CD4-positive, alpha-beta T cell treated with Interleukin-2 at 100 ng/mL for 4 hours (primary cell): ENCODE measurements at places on chromosomes 12 and 14.

DNA sequence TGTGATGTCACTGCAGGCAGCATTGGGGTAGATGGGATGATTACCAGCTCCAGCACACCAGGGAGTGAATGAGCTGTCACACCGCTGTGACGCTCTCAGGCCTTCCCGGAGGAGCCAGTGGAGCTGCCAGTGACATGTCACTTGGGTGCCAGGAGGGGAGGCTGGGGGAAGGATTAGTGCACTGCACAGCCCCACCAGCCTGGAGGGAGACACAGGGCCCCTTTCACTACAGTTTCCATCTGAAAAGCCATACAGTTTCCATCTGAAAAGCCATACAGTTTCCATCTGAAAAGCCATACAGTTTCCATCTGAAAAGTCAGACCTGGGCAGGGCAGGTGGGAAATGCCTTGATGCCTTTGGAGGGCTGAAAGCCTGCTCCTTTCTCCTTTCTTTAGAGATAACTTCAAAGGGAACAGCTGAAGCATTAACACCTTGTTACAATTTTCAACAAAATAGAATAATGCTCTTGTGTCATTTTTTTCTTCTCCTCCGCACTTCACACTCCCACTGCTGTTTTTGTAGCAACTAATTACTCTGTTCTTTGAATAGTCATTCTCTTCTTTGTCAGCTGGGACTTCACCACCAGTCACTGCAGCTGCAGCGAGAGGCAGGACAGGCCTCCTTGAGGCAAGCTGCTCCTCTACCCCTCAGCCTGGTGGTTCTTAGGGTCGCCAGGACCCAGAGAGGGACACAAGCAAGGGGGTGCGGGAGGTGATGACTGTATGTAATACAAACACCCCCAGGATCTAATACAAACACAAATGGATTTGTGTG lies 256.9 kb upstream of the RGS6 start:
- no peak for DNase-seq

DNA sequence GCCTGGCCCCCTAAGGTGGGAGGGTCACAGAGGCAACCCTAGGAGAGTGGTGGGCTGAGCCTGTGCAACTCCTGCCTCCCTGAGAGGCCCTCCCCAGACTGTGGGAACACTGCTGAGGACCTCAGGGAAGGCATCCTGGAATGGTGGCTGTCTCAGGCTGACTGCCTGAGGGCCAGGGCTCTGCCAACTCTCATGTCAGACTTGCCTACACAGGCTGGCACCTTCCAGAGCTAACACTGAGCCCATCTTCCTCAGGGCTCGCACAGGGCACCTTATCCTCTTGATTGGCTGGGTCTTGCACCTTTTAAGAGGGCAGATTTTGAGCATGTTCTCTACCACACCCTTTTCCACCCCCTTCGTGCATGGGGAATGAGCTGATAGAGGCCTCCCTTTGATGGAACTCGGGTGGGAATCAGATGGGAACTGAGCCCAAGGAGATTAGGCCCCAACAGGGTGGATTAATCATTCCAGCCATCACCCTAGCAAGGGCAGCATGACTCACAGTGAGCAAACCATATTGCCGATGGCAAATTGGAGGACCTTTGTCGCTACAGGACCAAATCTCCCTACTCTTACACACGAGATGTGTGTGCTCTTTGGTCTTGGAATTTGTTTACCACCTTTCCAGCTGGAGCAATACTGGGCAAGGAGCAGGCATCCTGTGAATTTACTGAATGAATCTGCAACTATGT lies 702.8 kb downstream of the VRK1 start:
- DNase-seq, result no peak

DNA sequence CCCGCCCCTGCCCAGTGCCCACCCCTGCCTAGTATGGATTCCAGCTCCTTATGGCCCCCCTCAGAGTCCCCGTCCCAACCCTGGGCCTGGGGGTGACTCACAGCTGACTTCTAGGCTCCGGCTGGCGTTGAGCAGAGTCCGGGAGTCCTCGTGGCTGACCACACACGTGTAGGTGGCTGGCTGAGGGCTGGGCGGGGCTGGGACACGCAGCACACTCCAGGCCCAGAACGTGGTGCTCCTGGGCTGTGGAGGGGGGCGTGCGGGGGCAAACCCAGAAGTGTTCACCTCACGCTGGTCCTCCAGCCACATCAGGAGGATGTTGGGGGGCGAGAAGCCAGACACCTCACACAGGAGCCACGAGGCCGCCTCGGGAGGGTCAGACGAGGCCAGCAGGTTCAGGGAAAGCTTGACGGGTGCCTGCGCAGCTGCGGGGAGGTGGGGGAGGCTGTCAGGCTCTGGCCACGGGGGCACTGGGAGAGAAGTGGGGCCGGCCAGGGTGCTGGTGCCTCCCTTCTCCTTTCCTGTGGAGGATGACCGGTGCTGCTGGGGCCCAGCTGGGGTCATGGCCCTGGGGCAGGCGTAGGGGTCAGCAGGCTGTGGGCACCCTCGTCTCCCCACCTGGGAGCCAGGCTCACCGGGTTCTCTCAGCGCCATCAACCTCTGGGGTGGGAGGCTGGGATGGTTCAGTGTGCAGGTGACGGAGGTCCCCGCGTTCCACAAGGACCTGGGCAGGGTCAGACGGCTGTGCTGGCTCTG lies 314.1 kb downstream of the TMEM121 start:
- no peak for DNase-seq

GRCh38 chr12:104189915-104190555 lies 25.5 kb upstream of the TXNRD1 start:
- DNase-seq, result no peak

- no peak for DNase-seq
Measured at GRCh38 chr14:55180006-55180405, 11.4 kb downstream of the DLGAP5 start.

- DNase-seq, result no peak
Measured at GRCh38 chr12:83629931-83630330, 943.2 kb downstream of the TMTC2 start.

DNA sequence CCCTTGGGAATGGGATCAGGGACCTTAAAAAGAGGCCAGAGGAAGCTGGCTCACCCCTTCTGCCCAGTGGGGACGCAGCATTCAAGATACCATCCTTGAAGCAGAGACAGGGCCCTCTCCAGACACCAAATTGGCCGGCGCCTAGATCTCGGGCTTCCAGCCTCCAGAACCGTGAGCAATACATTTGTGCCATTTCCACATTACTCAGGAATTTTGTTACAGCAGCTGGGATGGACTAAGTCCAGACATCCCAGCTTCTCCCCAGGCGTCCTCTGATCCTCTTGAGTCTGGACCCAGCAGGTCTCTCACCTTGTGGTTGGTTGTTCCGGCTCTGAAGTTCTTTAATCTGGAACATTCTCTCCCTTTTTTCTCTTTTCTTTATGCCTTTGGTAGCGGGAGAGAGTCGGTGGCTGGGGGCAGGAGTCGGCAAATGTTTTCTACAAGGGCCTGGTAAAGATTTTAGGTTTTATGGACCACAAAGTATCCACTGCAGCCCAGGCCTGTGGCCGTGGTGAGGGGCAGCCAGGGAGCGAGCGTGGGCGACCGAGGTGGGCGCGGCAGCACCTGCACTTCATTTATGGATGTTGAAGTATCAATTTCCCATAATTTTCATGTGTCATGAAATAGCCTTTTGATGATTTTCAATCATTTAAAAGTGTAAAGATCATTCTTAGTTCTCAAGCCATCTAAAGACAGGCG lies 4.8 kb downstream of the CEP170B start:
- no peak for DNase-seq

DNA sequence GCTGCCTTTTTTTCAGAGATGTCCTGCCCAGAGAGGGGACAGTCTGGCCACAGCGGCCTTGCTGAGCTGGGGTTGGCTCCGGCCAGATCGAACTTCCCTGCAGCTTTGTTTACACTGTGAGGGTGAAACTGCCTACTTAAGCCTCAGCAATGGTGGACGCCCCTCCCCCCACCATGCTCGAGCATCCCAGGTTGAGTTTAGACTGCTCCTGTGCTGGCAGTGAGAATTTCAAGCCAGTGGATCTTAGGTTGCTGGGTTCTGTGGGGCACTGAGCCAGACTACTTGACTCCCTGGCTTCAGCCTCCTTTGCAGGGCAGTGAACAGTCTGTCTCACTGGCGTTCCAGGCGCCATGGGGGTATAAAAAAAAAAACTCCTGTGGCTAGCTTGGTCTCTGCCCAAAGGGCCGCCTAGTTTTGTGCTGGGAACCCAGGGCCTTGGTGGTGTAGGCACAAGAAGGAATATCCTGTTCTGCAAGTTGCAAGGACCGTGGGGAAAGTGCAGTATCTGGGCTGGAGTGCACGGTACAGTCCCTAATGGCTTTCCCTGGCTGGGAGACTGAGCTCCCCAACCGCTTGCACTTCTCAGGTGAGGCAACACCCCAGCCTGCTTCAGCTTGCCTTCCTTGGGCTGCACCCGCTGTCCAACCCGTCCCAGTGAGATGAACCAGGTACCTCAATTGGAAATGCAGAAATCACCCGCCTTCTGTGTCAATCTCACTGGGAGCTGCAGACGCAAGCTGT lies 79.1 kb downstream of the LRIG3 start:
- no peak for DNase-seq

- DNase-seq, result no peak
Measured at GRCh38 chr12:100987552-100988521, 193.3 kb downstream of the ANO4 start.

DNA sequence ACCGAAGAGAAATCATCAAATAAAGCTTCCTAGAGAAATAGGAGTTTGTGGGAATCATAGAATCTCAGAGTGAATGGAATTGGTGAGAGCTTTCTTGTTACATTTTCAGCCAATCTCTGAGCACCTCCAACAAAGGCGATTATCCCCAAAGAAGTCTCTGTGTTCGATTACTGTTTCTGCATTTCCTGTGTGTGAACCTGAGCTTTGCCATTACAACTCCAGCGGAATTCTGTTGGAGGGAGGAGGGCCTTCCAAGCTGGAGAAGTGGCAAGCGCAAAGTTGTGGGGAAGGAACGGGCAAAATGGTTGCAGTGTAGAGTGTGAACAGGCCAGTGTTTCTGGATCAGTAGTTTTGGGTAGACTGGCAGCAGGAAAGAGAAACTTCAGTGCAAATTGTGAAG lies 23.1 kb downstream of the TMEM117 start:
- DNase-seq, result no peak

DNA sequence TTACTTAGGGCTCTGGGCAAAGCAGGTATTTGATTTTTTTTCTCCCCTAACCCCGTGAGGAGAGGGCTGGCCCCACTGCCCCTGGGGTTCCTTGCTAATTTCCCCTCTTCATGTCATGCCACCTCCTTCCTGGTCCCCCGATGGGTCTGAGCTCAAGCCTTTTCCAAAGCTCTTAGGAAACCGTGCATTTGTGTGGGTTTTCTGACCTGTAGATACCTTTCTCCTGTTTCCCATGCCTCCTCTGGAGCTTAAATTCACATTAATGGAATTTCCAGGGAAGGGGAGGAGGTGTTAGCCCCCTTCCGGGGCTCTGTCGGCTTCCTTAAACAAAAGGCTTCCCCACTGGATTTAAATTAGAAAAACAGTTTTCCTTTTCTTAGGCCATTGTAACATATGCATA lies 12.6 kb downstream of the SFSWAP start:
- DNase-seq, result no peak

DNA sequence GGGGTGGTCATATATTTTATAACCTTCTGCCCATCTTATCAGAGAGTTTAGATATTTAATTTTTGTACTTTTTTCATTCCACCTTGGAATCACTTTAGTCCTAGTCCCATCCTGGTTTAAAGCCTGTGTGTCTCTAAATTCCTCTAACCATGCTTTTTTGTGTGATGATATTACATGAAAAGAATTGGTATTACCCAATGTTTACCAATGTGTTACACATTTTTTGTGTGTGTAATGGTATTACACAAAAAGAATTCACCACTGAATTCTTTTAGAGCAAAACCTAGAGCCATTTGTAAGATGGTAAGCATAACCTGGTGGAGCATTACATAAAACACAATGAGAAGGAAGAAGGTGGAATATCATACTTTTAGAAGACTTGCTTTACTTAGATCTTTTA lies 77.5 kb downstream of the FAR2 start:
- no peak for DNase-seq

DNA sequence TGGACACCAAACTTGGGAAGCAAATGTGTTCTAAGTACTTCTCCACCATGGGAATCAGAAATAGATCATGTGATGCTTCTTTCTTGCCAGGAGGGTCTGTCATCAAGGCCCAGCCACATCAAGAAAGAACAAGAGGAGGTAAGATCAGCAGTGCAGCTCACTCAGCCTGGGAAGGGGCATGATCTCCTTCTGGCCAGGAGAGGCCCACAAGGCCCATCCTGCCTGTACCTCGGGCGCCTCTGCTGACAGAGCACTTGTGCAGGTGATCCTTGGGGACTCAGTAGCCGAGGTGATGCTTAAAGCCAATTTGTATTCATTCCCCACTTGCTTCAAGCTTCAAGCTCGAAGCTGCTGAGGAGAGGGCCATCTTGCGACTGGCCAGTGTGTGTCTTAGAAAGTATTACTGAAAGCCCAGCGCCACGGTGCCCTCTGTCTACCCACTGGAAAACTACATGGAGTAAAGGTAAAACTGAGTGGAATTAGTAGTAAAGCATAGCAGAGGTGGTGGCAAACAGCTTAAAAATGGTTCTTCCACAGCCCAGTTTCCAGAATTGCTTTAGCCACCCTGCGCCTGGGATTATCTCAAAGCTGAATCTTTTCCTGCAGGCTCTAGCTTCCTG lies 26.2 kb downstream of the RTRAF start:
- no peak for DNase-seq

DNA sequence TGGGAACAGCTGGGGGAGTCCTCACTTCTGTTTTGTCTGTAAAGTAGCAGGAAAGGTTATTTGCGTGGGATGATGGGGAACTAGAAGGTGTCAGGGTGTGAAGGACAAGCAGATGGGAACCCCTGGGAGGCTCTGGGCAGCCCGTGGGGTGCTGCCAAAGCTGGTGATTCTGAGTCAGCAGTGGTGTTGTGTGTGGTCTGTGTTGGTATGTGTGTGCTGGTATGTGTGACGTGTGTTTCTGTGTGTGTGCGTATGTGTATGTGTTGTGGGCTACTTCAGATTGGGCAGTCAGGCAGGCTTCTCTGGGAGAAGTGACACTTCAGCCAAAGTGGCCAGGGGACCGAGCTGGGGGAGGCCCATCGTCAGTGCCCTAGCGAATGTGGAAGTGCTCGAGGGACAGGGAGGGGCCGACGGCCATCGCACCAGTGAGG lies 15.3 kb upstream of the BDKRB2 start:
- no peak for DNase-seq

GRCh38 chr12:122880668-122881067 lies 15.3 kb downstream of the VPS37B start:
- no peak for DNase-seq

DNA sequence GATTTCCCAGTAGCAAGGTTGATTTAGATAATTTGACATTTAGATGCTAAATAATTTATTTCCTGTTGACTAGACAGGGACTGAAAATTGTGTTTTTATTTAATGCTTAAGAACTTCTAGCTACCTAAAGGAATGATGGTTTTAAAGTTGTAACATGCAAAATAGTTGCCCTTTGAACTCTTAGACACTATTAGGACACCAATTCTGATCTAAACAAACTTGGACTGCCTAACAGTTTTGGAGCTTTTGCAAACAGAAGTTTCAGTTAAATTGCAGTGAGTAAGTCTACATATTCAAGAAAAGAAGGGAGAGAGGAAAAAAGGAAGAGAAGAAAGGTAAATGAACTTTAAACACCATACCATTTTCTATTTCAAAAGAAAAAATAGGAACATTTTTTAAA lies 189.3 kb upstream of the GARIN2 start:
- no peak for DNase-seq
